Stimulated activated CD4-positive, alpha-beta T cell treated with anti-CD3 and anti-CD28 coated beads, Interleukin-1b, Interleukin-23, amount 100 ng/mL, for 48 hours (primary cell): ENCODE measurements at places on chromosomes 2 and 18.

GRCh38 chr2:230552181-230552580 is 136.2 kb downstream of the SP100 start:
- DNase-seq: no peak

DNA sequence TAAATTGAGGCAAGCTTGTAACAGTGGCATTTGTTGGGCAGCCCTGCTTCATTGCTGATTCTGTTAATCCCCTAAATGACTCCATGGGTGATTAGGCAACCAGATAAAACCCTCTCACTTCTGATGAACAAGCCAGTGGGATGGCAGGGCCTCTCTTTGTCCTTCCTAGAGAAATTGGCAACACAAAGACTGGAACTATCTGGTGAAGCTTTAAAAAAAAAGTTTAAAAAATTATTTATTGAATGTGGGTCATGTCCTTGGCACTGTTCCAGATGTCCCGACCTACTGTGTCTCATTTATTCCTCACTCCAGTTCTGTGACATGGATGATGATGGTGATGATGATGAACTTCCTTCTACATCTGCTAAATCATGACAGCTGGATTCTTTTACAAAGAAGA is 30.8 kb downstream of the NRP2 start:
- no peak for DNase-seq

DNA sequence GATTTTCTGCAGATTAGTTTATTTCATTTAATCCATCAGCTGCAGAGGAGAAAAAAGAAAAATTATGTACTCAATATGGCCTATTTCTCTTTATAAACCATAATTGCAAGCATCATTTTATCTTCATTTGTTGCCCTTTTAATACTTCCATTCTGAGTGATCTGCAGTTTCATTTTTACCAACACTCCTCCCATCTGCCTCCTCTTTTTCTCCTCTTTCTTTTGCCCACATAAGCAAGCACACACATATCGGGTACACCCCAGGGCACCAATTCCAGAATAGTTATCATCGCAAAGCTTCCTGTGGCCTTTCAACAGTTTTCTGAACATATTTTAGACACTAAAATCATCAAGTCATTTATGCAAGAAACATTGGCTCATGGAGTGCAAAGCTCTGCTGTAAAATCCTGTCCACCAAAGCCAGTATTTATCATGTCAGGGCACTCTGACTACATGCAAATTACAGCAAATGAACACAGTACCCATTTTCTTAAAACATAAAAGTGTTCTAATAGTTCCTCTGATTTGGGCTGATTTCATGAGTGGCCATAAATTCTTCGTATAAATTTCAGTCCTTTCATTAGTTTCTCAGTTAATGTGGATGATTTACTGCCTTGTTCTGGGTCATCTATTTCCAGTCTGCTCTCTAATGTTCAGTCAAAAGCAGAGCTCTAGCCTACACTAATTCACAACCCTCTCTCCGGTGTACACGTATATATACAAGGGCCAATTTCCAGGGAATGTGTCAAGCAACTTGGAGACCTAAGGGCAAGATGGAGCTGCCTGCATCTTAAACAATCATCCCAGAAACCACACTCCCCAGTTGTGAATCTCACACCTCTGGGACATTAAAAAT is 281.3 kb downstream of the STK39 start:
- DNase-seq: no peak

DNA sequence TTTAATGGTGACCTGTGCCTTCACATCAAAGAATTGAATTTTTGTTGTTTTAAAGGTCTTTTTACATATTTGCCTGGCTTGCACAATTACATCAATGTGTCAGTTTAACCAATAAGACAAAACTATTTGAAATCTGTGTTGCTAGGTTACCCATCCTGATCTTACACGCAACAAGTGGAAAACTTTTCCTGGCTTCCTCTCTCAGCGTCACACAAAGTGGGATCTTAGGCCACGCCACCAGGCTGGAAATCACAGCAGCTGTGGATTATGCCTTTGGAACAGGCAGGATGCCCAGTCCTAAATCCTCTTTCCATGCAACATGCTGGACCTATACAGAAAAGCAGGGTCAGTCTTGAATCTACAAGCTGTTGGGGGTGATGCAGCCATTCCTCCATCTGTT is 298.2 kb upstream of the HNRNPA3 start:
- no peak for DNase-seq

DNA sequence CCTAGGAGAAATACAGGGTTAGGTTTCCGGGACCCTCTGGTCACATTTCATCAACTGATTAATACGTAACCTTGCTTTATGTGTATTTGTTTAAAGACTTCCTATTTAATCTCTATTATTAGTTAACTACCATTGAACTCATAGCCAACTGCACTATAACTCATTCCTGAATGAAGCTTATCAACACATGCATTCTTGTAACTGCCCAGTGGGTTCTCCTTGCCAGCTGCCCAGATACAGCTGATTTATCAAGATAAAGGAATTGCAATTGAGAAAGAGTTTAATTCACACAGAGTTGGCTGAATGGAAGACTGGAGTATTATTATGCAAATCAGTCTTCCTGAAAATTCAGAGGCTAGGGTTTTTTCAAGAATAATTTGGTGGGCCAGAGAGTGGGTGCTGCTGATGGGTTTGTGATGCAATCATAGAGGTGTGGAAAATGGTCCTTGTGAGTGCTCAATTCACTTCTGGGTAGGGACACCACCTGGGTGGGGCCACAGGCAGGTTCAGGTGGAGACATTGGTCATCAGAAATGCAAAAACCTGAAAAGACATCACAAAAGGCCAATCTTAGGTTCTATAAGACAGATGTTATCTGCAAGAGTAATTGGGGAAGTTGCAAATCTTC is 21.1 kb upstream of the NOSTRIN start:
- no peak for DNase-seq
